Stimulated activated CD8-positive, alpha-beta memory T cell treated with anti-CD3 and anti-CD28 coated beads, Interleukin-2, amount 100 ng/mL, for 1 hour (primary cell): ENCODE measurements at places on chromosomes 2 and 18.

GRCh38 chr2:191813943-191814342, 32.9 kb downstream of the CAVIN2 start:
- no peak for DNase-seq

- DNase-seq, result no peak
Observed at GRCh38 chr18:45951016-45951714, 16.0 kb downstream of the EPG5 start.

DNA sequence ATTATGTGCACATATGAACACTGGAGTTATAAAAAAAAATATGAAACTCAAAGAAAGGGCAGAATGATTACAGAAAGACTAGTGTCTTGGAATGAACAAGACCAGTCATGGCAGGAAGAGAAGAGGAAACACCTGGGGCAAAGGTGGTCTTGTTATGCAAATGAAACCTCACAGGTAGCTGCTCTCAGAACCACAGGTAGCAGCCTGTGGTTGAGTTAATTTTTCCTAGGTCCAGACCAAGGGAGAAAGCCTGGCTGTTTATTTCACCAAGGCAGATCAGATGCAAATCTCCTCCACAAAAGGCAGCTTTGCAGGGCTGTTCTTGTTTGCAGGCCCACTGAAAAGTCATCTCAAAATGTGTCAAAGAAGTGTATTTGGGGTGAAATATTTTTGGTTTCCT, 785.8 kb downstream of the RNF144A start:
- DNase-seq, result no peak

- DNase-seq, result no peak
Observed at GRCh38 chr2:52776571-52776970, 991.0 kb upstream of the CHAC2 start.

- no peak for DNase-seq
Observed at GRCh38 chr2:125254010-125254409, 1228.9 kb downstream of the CNTNAP5 start.
